ENCODE measurements at places on chromosomes 1 and 21. TPM values are rescaled to one million over a fixed set of nuclear protein-coding genes. Genes with fewer than 3 reads are reported as not detected.

CSRP1 gene
- total RNA-seq = 1,861 TPM

C1orf167 gene
- total RNA-seq = 0.28 TPM

TIAM1 gene
- total RNA-seq = 9.2 TPM

INAVA gene
- total RNA-seq = not detected

LCE2A gene
- not detected for total RNA-seq

TRIM67 gene
- not detected for total RNA-seq
